ENCODE measurements at places on chromosomes 2 and 18.

GRCh38 chr2:142435847-142436246, 305.0 kb upstream of the LRP1B start:
- no peak for DNase-seq

DNA sequence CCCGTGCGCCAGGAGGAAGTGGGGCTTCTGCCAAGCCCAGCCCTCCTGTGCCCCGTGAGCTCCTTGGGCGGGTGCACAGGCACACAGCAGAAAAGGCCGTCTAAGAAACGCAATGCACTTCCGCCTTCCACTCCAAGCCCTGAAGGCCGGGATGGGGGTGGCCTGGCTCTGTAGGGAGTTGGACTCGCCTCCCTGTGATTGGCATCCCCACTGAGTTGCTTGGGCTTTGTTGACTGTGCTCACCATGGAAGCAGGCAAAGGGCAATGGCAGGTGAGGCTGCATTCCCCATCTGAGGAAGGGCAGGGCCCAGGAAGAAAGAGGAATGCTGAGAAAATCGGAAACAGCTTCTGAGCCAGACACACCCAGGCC, 66.8 kb downstream of the CRACDL start:
- no peak for DNase-seq

GRCh38 chr18:13642440-13642827, 83.9 kb downstream of the FAM210A start:
- DNase-seq, result no peak

- DNase-seq, result no peak
Observed at GRCh38 chr2:191977754-191978153, 130.9 kb upstream of the CAVIN2 start.

GRCh38 chr2:239586651-239587310, 186.0 kb upstream of the HDAC4 start:
- no peak for DNase-seq

GRCh38 chr18:31736630-31737029, 24.1 kb downstream of the SLC25A52 start:
- DNase-seq, result no peak

GRCh38 chr2:200367155-200367554, 60.7 kb downstream of the SPATS2L start:
- no peak for DNase-seq

DNA sequence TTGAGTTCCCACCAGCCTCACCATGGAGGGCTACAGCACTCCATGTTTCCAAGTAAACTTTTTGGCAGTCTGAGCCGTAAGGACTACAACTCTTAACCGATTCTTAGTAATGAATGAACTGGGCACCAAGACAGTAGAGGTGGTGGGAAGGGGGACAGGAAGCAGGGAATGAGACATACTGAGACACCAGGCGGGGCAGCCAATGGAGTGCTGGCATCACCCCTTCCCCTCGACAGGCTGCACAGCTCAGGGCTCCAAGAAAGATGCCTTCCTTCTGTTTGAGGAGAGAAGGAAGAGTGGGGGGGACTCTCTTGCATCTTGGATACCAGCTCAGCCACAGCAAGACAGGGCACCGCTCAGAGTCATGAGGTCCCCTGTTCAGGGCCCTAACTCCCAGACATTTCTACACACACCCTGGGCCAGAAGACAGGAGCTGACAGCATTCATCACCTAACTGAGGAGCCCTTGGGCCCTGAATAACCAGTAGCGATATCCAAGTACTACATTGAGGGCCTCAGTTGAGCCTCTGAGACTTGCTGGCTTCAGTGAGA, 45.2 kb downstream of the USP34 start:
- DNase-seq, result no peak

- DNase-seq, result no peak
Observed at GRCh38 chr2:181900007-181900651, 8.6 kb downstream of the ITPRID2 start.
